ENCODE measurements at places on chromosomes 1 and 21.
A peak's percentile ranks its signal among the peaks of the same experiment; 100 is the strongest.

GRCh38 chr1:38029081-38029681, 16.6 kb downstream of the UTP11 start:
- peak; percentile 50 for DNase-seq

GRCh38 chr21:40227096-40227495, 359.9 kb downstream of the PCP4 start:
- DNase-seq = no peak

DNA sequence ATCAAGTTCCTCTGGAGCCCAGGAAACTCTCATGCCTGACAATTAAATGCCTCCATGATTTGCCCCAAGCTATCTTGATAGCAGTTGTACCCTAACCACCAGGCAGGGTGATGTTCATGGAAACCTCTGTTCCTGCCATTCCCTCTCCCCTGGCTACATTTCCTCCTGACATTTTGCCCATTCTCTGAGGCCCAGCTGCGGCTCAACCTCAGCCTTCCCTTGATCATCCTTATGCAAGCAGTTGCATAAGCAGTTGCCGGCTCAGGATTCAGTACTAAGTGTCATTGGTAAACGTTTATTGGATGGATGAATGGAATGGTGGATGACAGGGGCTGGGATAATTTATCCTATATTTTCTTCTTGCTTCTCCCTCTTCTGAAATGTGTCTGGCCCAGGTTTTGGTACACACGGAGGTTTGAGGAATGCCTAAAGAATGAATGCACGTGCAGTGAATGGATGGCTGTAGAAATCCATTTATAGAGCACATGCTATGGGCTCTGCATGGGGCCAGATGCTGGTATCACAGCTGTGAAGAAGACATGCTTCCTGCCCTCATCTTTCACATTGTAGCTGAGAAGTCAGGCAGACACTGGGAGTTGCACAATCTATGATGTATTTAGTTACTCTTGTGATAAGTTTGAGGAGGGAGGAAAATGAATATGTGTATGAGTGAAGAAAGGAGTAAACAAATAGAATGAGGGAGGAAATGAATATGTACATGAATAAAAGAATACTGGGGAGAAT, 261.8 kb downstream of the FOXD2 start:
- DNase-seq = no peak

DNA sequence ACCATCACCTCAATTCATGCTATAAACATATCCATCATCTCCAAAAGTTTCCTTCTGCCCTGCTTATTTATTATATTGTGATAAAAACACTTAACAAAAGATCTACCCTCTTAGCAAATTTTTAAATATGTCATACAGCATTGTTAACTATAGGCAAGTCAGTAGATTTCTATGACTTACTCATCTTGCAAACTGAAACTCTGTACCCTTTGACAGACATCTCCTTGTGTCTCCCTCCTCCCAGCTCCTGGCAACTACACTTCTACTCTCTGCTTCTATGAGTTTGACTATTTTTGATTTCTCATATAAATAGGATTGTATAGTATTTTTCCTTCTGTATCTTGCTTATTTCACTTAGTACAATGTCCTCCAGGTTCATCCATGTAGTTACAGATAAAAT, 174.8 kb downstream of the TNFSF18 start:
- DNase-seq = no peak

GRCh38 chr1:22888320-22889075, 84.2 kb downstream of the LACTBL1 start:
- no peak for DNase-seq

DNA sequence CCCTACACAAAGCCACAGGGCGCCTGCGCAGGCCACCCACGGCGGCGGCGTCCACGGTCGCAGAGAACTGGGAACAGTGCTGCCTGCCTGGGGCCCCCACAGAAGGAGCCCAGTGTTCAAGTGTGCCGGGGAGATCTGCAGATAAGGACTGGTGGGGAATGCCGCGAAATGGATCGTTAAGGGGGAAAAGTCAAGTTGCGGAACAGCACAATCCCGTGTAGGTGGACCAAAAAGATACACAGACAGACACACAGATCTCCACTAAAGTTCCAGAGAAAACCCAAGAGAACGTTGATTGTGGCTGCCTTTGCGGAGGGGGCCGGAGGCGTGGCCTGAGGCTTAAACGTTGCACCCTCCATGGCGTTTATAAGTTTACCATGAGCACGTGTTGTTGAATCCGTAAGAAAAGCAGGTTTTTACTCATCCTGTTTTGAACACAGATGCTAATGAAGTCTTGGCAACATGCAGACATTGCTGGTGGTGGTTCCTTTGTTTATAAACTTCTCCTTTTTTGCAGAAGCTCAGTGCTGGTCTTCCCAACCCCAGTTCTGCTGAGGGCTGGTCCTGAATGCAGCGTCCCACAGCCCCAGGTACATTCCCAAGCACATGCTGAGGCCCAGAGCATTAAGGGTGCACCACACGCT, 4.1 kb downstream of the SPATC1L start:
- no peak for DNase-seq

GRCh38 chr1:19010995-19011844, 54.7 kb upstream of the IFFO2 start:
- DNase-seq = no peak

DNA sequence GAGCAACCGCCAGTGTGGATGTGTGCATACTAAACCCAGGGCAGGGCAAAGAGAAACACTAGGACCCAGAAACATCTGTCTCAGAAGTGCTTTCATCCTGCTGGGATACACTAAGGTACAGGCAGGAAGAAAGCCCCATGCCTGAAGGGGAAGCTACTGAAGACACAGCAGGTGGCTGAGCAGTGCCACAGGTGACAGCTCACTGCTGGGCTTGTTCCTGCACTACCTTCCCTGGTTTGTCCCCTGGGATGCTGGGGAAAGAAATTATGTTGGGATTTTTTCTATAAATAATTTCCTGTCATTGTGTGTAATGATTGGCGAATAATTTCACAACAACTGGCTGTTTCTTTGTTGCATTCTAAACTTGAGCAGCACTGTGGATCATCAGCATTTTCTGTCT, 245.3 kb upstream of the RAB4A start:
- no peak for DNase-seq

GRCh38 chr1:8472668-8473067, 154.8 kb downstream of the SLC45A1 start:
- DNase-seq = no peak

DNA sequence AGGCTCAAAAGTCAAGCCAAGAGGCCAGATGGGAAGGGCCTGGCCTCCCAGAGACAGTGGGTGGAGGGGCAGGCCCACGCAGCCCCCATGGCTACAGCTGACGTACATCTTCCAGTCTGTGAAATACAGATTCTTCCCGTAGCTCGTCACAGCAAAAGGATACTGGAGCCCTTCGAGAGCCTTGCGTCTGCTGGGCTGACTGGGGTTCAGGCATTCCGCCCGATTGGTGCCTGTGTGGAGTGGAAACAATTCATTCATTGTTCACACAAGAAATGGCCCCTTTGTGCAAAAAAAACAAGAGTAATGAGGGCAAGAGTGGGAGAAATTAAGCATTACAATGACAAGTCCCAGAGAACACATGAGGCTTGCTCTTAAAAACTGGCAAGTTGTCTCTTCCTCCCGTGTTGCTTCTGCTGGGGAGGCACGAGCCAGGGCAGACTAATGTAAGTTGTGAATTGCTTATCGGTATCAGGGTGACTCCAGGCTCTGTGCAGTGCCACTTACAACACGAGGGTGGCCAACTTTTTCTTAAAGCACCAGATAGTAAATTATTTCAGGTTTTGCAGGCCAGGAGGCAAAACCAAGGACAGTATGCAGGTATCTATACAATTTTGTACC, 85.1 kb downstream of the NID1 start:
- DNase-seq = no peak

DNA sequence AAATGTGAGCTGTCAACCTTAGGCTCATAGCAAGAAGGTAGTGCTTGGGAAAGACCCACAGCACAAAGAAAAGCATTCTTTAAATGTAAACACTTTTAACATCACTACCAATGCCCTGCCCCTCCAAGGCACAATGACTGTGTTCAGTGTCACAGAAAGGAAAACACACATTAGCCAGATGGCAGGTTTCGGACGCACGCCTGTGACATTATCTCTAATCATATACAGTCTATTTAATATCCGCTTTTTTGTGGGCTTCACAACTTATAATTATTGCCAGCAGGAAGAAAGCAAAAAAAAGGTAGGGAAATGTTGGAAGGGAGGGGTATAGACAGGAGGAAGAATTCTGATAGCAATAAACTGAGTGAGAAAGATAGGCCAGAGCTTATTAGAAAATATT, 112.4 kb upstream of the BEND5 start:
- DNase-seq = peak; percentile 87

DNA sequence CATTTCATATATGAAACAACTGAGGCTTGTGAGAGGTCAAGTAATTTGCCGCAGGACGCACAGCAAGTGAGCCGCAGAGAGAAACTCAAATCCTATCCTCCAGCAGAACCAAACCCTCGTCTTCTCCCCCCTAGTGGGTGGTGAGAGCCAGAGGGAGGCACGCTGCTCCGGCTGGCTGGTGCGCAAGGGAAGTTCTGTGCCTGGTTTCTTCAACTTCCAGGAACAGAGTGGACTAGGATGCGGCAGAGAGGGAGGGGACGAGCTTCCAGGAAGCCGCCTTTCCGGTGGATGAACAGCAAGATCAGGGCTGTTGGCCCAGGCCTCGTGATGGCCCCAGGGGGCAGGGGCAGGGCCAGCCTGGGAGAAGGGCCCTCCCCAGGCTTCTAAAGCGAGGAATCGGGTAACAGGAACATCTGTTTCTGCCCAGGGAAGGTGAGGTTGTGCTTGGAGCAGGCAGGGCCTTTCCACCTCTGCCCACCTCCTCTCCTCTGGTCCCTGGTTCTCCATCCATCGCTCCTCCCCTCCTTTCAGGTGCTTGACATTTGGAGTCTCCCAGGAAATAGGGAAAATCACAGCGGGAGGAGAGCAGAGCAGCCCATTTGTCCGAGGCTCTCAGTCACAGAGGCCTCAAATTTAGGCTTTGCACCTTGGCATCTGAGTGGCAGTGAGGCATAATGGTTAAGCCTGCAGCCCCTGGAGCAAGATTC, 16.8 kb upstream of the PDIK1L start:
- no peak for DNase-seq

GRCh38 chr1:244239261-244239770, 188.2 kb downstream of the ZBTB18 start:
- DNase-seq = no peak

GRCh38 chr1:151801310-151801820, 3.9 kb downstream of the LINGO4 start:
- DNase-seq = no peak

GRCh38 chr1:85864727-85865126, 156.5 kb upstream of the ZNHIT6 start:
- no peak for DNase-seq

- DNase-seq = no peak
Observed at GRCh38 chr1:227948493-227949260, 945 bp upstream of the WNT9A start.

DNA sequence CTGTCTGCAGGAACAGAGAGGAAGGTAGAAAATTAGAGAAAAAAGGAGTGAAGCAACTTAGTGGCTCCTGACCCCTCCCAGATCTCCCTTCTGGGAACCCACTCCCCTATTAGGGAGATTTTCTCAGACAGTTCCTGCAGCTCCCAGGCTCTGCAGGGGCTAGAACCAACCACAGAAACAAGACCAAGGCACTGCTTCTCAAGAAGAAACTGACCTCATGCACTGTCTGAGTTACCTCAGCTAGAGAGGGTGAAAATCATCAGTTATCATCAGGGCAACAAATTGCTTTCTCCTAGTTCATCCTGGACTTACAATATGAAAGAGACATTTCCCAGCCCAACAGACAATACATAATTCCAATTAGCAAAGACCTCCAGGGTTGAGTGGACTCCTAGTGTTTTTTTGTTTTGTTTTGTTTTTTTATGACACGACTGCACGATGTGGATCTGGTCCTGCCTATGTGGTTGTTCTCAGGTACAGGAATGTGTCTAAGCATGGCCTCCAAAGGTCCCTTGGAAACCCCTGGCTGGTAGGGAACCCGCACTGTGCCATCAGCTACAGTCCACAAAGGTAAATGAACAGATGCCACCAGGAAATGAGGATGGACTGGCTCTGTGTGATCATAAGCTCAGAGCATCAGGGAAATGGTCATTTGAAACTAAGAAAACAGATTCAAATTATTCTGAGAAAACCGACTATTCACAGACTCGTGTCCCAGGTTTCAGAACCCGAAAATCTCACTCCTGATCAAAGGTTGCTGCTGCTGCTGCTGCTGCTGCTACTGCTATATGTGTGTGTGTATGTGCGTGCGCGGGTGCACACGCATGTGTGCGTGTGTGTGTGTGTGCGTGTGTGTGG, 65.3 kb downstream of the LAMC2 start:
- no peak for DNase-seq

GRCh38 chr1:209411491-209411929, 172.0 kb upstream of the CAMK1G start:
- DNase-seq = no peak

- DNase-seq = peak; percentile 79
Observed at GRCh38 chr1:218345673-218346390, 696 bp downstream of the TGFB2 start.

DNA sequence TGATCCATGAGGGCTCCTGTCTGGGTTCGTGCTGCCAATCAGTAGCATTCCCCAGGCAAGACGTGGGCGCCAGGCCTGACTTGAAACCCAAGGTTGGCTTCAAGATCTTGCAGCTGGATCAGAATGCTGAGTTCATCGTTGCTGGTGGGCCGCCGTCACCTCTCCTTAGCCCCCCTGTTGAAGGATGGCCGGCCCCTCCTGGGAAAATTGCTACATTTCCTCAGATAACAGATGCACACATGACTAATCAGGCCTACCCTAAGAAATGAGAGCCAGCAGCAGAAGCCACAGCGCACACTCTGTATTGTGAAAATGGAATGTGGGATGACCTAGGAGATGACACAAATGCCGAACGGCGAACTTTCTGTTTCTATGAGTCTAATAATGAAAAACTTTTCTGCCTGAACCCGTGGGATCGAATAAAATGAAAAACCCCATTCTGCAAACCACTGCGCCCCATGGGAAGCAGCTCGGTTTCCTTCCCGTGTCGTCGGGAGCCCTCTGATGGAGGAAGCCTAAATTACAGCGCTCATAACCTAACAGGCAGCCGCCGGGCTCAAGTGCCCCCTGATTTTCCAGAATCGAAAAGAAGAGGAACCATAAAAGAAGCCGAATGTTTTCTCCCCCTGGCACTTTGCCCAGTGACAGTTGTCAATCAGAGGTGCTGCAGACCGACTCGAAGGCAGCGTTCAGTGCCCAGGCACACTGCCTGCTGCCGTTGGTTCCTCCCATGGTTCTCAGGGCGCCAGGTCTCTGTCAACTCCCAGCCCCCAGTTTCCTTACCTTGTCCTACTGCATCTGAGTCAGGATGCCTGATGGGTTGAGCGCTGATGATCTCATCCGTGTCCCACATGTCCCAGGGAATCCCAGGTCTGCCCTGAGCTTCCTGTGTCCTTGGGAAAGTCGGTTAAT, 38.2 kb upstream of the H6PD start:
- no peak for DNase-seq
